HAP-1 (cell line): ENCODE measurements at places on chromosomes 13 and 19.

DNA sequence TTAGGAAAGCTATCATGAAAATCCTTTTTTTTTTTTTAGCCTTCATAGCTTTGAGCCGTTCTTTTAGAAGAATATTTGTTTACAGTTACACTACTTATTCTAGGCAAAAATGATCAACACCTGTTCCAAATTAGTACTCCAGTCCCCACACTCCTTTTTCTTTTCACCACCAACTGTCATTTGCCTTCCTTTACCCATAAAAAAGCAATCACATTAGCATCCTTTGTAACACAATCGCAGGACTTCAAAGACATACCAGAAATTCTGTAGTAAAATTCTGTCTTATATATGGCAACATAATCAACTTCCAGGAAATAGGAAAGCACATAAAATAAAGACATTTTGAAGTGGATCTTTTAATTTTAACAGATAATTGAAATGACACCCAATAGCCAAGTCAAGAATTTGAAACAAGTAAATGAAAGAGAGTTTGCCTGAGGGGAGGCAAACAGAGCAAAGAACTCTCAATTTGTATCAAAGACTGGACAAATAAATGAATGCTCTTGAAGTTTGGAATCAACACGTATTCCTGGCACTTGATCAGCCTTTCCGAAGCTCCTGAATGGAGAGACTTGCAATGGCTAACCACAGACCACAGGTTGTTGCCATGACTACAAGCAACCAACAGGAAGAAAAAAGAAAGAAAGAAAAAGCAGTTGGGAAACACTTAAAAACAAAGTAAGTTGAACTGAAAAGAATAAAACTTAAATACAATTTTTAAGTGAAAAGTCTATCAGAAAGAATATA, 206.8 kb downstream of the PCDH9 start:
- peak; percentile 56 for DNase-seq

DNA sequence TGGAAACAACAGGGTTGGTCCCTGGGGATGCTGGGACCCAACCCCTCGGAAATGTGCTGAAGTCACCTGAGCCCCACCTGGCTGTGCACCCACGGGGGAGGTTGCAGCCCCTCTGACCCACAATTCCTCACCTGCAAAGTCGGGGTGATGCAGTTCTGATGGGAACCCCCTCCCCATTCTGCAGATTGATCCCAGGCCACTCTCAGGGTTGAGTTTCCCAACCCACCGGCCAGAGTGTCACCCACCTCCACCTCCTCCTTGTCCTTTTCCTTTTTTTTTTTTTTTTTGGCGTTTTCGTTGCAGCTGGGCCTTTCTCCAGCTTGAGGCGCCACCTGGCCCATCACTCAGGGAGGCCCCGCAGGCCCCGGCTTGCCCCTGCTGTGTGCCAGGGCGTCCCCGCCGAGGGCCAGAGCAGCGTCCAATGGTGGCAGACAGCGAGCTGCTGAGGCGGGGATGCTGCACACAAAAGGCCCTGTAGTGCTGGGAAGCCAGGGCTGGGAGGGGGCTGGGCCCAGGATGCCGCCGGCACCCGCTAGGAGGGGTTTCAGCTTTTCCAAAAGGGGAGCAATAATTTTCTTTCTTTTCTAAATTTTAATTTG, 4.6 kb downstream of the PIK3R2 start:
- no peak for DNase-seq

DNA sequence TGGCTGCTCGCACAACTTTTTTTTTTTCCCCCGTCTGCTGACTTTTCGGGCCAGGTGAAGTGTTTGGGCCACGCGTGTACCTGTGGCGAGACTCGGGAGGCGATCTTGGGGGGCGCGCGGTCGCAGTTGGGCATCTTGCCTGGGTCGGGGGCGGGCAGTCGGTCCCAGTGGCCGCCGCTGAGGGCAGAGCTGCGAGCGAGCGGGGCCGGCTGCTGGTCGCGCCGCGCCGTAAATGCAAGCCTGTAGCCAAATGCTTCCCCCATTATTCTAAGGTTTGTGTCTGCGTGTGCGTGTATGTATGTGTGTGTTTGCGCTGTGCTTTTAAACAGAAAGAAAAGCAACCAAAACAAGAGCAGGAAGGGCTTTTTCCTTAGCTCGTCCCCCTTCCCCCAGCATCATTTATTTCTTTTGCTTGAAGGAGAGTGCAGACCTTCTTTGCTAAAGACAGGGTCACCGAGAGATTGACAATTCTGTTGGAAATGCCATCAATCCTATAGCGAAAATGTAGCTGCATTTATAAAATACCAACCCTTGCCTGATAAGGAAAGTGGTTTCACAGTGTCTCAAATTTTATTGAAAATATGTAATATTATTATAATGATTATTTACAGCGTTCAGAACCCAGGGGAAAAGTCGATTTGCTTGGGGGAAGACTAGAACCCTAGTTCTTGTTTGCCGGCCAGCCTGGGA, 143.2 kb upstream of the ZNF536 start:
- DNase-seq: peak; percentile 41

DNA sequence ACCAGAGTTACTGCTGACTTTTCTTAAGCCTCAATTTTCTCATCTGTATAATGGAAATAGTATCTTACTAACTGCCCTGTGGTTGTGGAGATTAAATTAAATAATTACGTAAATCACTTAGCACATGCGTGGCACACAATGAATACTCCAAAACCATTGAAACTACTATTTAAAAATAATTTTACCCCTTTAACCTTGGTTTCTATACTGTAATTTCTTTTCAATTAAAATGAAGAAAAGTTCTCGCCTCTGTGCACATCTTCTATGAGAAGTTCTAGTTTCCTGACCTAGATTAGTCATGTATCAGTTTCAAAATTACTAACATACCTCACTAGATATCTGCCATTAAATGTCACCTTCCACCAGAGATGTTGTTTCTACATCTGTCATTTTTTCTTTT, 5.7 kb downstream of the SLITRK1 start:
- no peak for DNase-seq

- peak; percentile 56 for DNase-seq
These were observed 485 bp downstream of the CRYL1 start for GRCh38 chr13:20525144-20525600.

DNA sequence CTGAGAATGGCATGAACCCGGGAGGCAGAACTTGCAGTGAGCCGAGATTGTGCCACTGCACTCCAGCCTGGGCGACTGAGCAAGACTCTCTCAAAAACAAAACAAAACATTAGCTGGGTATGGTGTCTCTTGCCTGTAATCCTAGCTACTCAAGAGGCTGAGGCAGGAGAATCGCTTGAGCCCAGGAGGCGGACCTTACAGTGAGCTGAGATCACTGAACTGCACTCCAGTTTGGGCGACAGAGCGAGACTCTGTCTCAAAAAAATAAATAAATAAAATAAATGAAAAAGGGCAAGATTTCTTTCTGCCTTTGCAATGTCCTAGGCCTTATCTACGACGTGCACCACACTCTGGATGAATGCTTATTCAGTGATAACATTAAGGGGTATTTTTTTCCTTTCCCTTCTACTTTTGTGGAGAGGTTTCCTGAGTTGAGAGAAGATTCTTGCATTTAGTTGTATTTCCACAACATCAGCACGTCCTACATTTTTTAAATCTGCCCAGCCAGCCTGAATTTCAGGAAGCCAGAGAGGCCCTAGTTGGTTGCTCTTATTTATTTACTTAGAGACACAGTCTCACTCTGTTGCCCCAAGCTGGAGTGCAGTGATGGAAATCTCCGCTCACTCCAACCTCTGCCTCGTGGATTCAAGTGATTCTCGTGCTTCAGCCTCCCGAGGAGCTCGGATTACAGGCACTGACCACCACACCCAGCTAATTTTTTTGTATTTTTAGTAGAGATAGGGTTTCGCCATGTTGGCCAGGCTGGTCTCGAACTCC, 26.1 kb upstream of the OR1M1 start:
- no peak for DNase-seq

DNA sequence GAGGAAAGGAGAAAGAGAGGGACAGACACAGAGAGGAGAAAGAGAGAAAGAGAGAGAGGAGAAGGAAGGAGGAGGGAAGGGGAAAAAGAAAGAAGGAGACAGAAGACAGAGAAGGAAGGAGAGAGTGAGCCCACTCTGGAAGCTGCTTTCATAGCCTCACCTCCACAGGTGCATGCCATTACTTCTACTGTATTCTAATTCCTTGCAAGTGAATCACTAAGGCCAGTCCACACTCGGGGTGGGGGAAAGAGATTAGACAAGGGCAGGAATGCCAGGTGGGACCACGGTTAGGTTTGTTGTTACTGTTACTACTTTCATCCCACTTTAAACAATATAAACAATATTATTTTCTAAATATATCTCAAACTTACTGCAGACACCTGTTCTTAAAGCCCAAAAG, 684.5 kb upstream of the ARGLU1 start:
- DNase-seq: no peak

DNA sequence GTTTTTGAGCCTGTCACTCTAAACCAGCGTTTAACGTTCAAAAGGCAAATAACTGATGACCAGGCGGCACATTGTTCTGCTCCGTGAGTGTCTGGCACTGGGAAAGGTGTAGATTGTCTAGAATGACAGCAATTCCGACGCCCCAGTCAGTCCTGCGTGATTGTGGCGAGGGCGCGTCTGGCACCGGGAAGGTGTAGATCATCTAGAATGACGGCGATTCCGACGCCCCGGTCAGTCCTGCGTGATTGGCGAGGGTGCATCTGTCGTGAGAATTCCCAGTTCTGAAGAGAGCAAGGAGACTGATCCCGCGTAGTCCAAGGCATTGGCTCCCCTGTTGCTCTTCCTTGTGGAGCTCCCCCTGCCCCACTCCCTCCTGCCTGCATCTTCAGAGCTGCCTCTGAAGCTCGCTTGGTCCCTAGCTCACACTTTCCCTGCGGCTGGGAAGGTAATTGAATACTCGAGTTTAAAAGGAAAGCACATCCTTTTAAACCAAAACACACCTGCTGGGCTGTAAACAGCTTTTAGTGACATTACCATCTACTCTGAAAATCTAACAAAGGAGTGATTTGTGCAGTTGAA, 26.1 kb upstream of the NDUFS7 start:
- no peak for DNase-seq

DNA sequence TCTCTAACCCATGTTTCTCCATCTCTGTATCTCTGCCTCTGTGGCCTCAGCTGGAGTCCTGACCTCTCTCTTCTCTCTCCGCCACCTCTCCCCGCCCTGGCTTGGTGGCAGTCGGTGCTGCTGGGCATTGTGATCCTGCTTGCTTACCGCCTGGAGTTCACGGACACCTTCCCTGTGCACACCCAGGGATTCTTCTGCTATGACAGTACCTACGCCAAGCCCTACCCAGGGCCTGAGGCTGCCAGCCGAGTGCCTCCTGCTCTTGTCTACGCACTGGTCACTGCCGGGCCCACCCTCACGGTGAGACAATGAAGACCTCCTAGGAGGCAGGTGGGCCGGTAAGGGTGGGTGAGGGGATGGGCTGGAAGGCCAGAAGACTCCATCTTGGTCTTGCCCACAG, 4.2 kb downstream of the PLPPR2 start:
- no peak for DNase-seq

GRCh38 chr19:51712461-51713081, 11.2 kb downstream of the HAS1 start:
- DNase-seq: no peak

GRCh38 chr19:13042443-13043130, 47.3 kb downstream of the NFIX start:
- DNase-seq: no peak

DNA sequence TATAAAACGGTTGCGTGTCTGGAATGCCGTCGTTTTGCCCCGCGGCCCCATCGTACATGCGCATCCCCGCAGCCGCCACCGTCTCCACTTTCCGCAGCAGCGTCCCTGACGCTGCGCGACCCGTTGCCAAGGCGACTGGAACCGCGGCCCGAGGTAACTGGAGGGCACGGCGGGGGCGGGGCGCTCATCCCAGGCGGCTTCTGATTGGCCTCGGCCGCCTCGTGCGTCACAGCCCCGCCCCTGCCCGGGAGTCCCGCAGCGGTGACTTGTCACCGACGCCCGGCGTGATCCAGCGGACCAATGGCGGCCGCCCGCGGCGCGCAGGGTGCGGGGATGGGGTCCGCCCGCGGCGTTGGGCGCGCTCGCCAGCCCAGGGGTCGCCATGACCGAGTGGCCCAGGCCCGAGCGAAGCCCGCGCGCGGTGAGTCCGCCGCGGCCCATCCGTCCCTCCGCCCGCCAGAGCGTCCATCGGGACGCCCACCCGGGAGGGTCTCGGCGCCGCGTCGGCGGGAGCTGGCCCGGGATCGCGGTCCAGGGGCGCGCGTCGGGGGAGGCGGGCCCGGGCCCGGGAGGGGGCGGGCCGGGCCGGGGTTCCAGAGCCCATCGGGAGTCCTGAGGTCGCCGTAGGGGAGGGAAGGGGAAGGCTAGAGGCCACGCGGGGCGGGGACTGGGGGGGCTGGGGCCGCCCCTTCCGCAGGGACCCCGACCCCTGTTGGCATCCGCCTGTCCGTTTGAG, at the start of gene ZSCAN1:
Gene ZSCAN1 (plus strand): TSS at position 285 of the 736 bp plus-strand sequence. CDS start 3,812 bp downstream, outside the sequence.
- no peak for DNase-seq

GRCh38 chr19:18594096-18594823, 5.7 kb downstream of the REX1BD start:
- DNase-seq: peak; percentile 85

DNA sequence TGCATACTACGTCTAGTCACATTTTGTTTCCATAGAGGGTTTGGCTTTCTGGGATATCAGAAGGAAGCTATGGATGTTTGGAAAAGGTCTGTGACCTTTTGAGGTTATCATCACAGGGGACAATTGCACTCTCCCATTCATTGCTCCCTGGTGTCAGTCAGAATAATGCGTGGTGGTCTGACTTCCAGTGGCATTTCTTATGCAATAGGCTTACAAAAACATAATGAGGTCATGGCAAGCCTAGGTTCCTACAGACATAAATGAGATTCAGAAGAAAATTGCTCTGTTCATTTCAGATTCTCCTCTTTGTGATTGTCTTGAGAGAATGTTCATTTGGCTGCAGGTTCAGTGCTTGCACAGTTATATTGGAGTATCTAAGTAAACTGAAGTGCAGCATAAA, 54.6 kb downstream of the ARHGAP35 start:
- DNase-seq: peak; percentile 63

GRCh38 chr19:56951672-56952071, 111.1 kb upstream of the PEG3 start:
- no peak for DNase-seq

- DNase-seq: no peak
These were observed 108.6 kb downstream of the EFNB2 start for GRCh38 chr13:106426909-106427308.

GRCh38 chr13:107743983-107744382, 471.4 kb downstream of the LIG4 start:
- no peak for DNase-seq

DNA sequence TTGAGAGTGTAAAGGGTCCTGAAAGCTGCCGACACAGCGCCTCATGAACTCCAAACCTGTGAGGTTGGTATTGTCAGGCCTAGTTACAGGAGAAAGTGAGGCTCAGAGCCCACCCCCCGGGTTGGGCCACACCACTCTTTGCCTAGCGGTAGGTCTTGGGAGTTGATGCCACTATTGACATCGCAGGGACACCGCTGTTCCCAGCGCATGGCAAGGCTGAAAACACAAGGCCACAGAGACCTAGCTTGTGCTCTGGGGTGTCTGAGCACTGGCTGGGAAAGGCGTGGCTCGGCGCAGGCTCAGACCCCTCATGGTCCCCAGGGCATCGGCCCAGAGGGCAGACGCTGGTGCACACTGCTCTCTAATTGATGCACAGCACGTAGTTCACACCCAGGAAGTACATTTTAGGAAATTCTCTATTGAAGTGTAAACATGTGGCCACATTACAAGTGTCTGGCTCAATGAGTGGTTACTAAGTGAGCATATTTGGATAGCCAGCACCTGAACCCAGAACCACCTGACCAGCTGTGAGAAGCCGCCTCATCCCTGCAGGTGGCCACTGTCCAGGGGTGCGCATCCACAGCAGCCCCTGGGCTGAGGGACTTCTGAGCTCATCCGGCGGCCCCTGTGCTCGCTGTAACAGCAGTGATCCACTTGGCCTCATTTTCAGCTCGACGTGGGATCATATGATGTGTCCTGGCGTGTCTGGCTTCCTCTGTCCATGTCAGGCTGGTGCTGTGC, 27.3 kb downstream of the UPF1 start:
- no peak for DNase-seq

GRCh38 chr19:50654882-50655281, 5.6 kb downstream of the C19orf81 start:
- no peak for DNase-seq
